ENCODE measurements at places on chromosomes 5 and 9. TPM values are rescaled to one million over a fixed set of nuclear protein-coding genes. Genes with fewer than 3 reads are reported as not detected.
A peak's percentile ranks its signal among the peaks of the same experiment; 100 is the strongest.

DNA sequence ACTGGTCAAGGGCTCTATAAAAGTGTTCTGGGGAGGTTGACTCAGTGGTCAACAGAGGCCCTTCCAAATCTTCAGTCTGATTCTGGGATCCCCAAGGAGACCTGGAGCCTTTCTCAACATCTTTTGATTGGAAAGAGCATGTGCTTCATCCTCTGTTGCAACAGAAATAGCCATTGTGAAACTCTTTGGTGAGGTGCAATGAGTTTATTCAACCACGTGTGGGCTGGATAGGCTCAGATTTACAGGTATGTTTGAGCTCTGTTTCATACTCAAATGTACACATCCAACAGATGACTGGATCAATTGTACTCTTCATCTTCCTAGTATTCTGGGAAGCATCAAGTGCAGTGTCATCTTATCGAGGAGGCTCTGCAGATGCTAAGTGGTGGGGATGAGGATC lies 60.5 kb downstream of the CTSL start:
- ATAC-seq = no peak

DNA sequence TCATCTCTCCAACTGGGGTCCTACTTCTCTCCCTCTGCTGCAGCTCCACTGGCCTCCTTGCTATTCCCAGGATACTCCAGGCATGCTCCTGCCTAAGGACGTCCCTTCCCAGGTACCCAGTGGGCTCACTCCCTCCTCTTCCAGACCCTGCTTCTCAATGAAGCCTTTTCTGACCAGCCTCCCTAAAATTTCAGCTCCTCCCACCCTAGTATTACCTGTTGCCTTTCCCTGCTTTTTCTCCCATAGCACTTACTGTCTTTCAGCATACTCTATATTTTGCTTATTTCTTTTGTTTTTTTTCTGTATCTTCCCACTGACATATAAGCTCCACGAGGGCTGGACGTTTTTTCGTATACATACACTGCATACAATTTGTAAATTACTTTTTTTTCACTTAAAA lies 26.1 kb upstream of the FSTL4 start:
- no peak for ATAC-seq

SLC46A2 gene
- total RNA-seq = not detected

DNA sequence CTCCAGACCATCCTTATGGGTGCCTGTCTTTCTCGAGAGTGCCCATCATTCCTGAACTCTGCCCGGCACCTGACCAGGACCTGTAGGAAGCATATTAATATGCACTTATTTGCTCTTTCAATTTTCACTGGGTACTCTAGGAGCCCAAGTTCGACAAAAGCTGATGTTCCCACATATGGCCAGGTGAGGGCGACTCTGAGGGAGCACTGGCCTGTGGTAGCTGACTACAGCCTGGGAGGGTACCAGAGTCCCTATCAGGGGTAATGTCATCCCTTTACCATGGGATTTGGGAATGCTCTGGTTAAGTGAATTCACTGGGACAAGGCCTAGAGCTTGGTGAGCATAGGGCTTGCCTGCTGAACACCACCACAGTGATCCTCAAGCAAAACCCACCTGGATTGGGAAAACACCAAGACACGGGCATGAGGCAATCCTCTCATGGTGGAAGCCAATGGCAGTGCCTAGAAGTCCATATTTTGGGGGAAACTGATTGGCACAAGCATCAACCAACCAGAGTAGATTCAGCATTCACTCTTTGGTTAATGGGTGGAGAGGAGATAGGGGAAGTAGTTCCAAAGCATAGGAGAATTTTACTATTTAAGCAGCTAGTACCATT lies 112.2 kb downstream of the MTX3 start:
- ATAC-seq = no peak

GRCh38 chr5:38323645-38324295 lies 65.4 kb downstream of the EGFLAM start:
- ATAC-seq = peak; percentile 86

- no peak for ATAC-seq
Measured at GRCh38 chr9:10704720-10705119, 91.9 kb upstream of the PTPRD start.

DNA sequence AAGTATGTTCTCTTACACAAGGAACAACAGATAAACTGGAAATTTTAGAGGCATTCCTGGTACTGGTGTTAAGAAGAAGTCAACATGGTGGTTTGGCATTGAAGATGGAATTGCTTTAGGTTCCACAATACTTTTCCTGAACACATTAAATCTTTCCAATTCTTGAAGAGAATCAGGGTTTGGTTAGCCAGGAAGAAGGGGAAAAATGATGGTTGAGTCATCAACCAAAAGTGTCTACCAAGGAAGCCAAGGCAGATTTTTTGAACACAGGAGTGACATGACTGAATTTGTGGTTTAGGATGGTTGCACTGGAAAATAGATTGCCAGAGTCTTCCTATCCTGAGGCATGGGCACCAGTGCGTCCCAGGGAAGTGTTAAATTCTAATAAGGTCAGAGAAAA lies 433.4 kb downstream of the TMEM38B start:
- ATAC-seq = no peak

DNA sequence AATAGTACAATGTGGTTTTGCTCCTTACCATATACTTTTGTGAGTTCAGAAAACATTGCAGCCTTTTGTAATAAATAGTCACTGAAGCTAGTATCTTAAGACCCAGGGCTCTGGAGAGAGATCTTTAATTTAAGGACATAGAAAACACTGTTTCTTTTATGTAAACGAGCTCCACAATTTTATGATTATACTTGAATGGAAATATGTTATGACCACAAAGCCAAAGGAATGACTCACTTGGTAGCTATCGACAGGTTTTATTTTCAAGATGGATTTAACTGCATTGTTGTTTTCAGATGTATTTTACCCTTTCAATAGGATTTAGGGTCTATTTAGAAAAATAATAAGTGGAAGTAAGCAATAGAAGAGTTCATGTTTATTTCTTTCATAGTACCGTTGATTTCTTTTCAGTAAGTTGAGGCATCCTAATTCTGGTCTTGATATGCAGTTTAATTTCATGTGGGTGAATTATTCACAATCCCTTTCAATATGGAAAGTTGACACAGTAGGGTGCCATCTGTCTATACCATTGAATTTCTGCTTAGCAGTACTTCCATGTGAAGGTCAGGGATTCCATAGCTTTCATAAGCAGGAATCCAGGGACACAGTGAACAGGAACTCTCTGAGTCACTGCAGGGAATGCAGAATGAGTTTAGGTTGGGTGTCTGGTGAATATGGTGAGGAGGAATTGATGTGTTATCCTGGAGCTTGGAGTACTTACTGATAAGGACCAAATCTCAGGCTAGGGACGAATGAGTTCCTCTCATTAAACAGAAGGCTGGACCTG lies 157.6 kb downstream of the CD180 start:
- ATAC-seq = no peak

IL9 gene
- total RNA-seq = not detected

PCDHAC1 gene
- total RNA-seq = 2.3 TPM

GRCh38 chr9:21840647-21841046 lies 38.2 kb downstream of the MTAP start:
- ATAC-seq = no peak

WNT8A gene
- not detected for total RNA-seq

DNA sequence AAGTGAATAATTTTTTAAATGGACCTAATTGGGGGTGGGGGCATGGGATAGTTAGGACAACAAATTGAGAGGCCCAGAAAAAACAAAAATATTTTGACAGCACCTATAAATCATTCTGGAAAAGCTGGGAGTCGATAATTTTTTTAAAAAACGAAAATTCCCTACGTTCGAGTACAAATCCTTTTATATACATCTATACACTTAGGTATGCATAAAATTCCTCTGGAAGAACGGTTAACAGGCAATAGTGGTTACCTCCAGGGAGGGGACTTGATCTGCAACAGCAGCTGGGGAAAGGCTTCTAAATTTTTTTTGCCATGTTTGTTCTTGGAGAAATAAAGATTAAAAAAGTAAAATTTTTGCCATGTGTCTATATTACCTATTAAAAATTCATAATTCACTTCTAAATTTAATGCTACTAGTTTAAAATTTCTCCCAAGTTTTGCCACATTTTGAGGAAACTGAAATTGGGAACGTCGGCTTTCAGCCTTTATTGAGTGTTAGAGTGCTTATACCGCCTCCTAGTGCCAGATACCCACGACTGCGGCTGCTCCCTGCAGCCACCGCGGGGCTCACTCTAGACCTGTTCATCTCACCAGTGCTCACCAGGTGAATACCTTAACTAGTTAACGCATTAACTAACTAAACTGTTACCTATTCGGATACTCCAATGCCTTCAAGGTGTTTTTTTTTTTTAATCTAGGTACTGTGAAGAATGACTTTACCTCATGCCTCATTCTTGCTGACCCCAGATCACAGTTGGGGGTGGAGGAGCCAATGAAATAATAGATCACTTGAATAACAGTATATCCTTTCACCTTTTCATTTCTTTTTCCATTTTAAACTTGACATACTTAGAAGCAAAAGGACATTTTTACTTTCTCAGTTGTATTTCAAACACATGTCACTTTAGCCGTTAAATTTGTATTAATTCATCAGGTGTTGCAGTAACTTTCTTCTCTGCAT lies 1.8 kb upstream of the BHMT start:
- ATAC-seq = no peak

DNA sequence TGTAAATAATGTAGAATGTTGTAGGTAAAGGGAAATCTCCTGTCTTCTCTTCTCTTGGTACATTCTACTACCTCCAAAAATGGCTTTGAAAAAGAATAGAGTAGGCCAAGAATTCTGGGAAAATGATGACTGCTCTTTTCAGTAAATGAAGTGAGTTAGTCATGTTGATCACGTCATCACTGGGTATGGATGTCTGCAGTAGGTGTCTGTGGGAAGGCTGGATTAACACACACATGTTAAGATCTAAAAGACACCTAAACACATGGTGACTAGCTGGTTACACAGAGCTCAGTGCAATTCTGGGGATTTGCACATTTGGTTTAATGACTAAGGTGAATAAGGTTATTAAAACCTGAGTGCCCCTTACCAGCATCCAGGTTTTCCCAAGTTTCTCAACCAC lies 161.5 kb downstream of the CEP120 start:
- no peak for ATAC-seq

DNA sequence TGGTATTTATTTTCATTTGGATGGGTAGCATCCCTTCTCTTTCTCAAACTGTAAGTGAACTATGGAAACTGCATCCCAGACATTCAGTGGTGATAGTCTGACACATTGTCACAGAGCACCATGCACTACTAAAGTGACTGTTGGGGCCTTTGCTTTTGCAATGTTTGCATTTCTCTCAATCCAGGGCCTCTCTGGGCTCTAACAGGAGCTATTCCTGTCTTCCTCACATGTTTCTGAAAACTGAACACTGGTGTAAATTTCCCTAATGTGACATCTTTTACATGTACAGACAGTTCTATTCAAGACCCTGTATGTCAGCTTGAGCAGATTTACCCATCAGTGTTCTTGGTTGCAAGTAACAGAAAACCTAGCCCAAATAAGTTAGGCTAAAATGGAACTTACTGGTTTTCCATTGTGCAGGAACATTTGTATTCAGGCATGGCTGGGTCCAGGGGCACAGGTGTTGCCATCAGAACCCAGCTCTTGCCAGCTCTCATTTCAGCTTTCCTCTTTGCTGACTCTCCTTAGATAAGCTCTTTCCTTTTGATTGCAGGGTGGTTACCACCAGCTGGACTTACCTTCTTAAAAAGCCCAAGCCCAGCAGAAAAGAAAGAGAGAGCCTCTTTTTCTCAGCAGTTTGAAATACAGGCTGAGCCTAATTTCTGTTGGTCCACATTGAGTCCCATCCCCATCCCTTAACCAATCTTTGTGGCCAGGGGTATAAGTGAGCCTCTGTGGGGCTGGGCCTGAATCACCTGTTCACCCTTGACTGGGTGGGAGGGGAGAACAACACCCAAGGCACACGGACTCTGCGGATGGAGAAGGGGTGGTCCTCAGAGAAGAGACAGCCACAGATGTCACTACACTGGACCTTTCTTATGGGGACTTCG lies 234.3 kb downstream of the NR3C1 start:
- ATAC-seq = no peak

MARVELD2 gene
- 0.81 TPM for total RNA-seq

CDH18 gene
- total RNA-seq = not detected

- ATAC-seq = no peak
Measured at GRCh38 chr9:37036371-37036775, 2.3 kb upstream of the PAX5 start.

C5orf52 gene
- not detected for total RNA-seq

FGD3 gene
- 4.2 TPM for total RNA-seq

DNA sequence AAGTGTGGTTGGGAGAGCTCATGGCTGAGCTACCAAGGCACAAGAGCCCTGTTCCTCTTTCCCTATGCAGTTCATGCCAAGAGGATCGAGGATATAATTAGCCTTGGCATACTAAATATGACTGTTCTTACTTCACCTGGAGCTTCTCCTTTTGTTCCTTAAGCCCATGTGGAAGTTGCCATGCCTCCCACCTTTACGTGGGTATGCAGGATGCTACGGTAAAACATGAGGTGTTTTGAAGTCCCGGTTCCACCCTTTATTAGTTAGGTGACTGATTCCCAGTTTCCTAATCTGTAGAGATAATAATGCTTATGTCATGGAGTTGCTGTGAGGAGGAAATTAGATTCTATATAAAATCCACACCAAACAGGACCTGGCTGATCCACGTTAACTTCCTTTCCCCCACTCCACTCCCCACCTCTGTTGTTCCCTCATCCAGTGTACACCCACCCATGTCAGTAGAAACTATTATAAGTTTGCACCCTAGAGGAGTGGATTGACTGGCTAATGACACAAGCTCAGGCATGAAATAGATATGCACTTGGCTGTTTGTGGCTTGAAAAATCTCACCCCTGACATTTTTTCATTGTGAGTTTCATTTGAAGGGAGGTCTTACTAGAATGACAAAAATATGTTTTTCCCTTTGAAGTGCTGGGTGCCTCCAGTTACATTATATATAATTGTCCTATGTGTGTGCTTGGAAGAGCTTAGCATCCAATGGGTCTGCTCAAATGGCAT lies 36.8 kb upstream of the SHOC1 start:
- ATAC-seq = no peak

- ATAC-seq = no peak
Measured at GRCh38 chr5:159027504-159027903, 72.2 kb downstream of the EBF1 start.

DNA sequence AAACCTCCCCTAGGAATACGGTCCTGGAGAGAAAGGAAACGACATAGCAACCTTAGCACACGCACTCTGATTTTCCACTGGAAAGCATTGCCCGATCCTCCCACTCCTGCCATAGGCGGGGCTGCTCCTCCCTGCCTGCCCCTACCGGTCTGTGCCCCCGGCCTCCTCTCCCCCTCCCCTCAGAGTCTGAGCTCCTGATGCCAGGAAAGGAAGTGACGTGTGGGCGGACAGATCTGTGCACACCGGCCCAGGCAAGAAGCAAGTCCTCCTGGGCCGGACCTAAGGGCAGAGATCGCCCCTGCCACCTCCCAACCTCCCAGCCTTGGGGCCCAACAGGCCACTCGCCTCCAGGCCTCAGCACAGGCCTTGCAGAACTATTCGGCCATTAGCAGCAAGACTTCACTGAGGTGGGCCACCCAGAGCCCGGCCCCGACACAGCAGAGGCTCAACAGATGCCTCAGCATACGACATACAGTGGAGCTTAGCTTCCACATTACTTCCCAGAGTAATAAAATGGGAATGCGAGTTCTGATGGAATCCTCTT lies 7.2 kb downstream of the NINJ1 start:
- ATAC-seq = peak; percentile 55
